Suppressor macrophage (primary cell): ENCODE measurements at places on chromosomes 3 and 15.

DNA sequence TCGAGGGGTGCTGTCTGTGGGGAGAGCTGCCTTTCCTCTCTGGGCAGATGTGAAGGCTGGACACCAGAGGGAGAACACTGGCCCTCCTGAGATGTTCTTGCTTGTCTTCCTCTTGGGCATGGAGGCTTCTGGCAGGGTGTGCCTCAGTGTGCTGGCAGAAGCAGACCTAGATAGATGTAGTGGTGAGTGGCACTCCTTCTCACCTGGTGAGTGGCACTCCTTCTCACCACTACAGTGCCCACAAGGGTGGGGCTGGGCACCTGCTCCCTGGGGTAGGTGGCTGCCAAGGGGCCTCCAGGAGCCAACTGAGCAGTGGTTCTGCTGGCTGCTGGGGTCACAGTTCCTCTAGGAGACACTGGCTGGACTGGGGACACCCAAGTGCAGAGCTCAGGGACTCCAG, 18.7 kb downstream of the ACVR2B start:
- DNase-seq: no peak

- DNase-seq: no peak
Measured at GRCh38 chr15:82114660-82115059, 68.8 kb upstream of the MEX3B start.

GRCh38 chr15:22265056-22265945, 185.0 kb downstream of the OR4M2 start:
- DNase-seq: no peak

- no peak for DNase-seq
Measured at GRCh38 chr3:111592143-111592542, 3.0 kb downstream of the ZBED2 start.

DNA sequence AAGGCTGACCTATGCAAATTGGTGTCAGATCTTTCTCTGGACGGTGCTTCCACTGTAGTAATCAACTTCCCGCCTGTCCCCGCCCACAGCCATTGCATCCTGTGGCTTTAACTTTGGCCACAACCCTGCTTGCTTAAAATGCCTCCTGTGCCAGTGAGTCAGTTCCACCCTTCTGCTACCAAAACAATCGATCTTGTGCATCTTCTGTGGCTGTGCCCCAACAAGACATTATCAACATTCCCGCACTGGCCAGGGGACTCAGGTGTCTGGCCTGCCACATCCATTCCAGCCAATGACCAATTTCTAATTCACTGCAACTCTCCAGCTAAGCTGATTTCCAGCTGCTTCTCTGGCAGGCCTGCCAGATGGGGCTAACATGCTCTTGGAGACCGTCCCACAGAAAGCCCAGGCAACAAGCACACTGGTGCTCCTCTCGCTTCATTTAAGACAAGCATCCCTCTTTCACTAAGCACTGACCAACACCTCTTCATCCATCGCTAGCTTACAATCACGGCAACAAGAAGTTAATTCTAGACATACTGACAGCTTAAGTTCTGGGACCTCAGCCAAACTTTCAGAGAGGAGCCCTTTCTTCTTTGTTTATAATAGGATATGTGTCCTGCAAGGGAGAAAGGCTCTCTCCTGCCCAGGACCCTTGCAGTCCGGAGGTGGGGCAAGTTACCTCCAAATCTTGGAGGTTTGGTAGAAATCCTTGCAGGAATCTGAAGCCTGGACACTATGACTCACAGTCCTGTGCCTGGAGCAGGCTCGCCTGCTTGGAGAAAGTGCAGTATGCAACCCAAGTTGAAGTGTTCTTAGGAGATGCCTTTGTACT, 6.7 kb downstream of the CA12 start:
- DNase-seq: peak; percentile 90

DNA sequence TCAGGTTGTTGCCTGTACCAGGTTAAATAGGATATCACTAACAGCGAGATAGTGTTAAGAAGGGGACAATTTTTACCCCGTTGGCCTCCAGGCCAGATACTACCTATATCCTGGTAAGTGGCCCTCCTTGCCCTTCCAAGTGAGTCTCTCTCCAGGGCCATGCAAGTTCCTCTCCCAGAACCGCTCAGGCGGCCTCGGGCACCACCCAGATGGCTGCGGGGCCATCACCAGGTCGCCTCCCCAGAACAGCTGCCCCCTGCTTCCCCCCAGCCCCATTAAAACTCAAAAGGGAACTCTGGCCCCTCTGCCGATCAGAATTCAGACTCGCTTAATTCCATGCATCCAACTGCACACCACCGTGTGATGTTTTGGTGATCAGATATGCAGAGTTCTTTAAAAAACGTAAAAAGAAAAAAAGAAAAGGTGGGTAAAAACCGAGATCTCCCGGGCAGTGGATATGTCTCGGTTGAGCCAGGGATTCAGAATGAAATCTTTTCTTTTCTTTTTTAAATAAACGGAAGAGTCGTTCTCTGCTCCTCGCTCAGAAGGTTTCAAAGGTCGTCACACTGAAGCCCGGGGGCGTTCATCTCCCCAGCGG, 1.9 kb upstream of the TRIM71 start:
- DNase-seq: peak; percentile 41

DNA sequence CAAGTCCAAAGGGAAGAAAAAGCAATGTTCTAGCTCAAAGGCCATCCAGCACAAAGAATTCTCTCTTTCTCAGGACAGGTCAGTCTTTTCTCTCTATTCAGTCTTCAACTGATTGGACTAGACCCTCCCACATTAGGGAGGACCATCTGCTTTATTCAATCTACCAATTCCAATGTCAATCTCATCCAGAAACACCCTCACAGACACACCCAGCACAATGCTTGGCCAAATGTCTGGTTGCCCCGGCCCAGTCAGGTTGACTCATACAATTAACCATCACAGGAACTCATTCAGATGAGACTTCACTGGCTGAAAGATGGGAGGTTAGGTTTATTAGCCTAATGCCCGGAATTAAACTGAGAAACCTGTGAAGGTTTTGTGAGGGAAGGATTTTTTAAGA, 32.4 kb downstream of the ACAN start:
- DNase-seq: no peak

- no peak for DNase-seq
Measured at GRCh38 chr15:63436341-63436740, 54.7 kb upstream of the CA12 start.

- DNase-seq: no peak
Measured at GRCh38 chr15:57307527-57308169, 68.7 kb upstream of the CGNL1 start.

GRCh38 chr3:194265996-194266964, 84.8 kb downstream of the CPN2 start:
- no peak for DNase-seq
